ENCODE measurements at places on chromosomes 7 and 10.

- DNase-seq = no peak
Observed at GRCh38 chr7:22808140-22808539, 14.5 kb downstream of the TOMM7 start.

DNA sequence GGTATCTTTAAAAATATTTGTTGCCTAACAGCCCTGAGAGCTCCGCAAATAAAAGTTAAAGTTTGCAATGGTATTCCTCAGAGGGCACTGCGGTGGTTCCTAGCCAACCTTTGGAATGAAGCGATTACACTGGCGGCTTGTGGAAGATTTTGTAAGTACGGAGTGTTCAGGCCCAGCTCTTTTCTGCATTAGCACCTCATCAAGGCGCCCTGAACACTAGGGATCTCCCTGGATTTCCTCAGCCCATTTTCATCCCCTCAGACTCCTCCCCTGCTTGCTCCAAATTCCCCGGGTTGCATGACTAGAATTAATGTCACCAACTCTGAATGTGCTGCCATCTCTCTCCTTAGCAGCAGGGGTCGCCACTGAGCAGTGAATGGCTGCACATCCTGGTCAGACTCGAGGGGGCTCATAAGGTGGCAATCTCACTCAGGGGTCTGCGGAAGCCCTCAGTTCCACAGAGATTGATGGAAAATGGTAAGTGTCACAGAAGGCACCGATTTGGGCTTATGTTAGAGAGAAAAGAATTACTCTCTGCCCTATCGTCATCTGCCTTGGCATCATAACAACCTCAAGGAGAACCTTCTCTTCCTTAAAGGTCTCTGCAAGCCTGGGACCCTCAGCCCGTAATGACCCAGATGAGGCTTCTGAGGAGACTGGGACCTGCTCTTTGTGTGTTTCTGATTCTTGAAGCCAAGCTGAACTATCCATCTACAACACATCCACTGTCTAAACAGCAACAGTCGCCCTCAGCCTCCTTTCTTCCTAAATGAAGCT is 262.8 kb upstream of the AOAH start:
- no peak for DNase-seq

- no peak for DNase-seq
Observed at GRCh38 chr10:6254201-6254600, 51.5 kb downstream of the PFKFB3 start.

DNA sequence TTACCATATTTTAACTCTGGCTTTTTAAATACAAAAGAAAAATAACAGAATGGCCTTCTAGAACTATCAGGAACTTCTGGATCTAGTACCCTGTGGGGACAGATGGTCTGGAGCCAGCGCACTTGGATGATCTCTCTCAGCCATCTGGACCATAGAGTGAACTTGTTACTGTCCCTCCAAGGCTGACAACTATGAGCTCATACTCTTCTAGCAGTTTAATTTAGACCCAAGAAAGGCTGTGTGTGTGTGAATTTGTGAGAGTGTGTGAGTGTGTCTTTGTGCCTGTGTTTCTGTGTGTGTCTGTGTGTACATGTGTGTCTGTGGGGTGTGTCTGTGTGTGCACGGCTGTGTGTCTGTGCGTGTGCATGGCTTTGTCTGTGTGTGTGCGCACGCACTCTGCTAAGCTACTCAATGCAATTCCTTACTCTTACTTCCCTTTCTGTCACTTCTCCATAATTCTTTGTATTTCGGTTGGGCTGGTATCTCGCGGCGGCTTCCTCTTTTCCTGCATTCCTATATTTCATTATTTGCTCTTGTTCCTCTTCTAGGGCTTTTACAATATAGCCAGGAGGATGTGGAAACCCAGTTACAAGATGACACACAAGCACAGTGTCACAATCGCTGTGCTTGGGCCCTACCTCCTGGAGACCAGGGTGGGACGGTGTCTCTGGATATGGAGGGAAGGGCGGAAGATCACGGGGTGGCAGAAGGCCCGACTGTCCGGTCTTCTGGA is 51.9 kb downstream of the IKZF1 start:
- DNase-seq = no peak

DNA sequence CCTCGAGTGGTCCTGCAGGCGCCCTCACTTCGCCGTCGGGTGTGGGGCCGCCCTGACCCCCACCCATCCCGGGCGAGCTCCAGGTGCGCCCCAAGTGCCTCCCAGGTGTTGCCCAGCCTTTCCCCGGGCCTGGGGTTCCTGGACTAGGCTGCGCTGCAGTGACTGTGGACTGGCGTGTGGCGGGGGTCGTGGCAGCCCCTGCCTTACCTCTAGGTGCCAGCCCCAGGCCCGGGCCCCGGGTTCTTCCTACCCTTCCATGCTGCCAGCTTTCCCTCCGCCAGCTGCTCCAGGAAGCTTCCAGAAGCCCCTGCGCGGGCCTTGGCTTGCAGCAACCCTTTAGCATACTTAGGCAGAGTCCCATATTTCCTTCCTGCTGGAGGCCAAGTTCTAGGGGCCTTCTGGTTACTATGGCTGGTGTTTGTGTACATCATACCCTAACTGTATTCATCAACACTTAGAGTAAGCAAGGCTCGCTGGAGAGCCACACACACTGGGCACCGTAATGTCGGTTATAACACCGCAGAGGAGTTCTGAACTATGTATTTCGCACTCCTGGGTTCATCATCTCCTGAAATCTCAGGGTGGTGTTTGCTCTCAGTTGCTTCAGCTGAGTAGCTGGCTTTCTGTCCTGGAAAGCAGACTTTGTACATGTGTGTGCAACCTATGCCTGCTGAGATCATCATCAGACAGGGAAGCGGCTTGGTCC is 471 bp downstream of the MGMT start:
- DNase-seq = no peak

DNA sequence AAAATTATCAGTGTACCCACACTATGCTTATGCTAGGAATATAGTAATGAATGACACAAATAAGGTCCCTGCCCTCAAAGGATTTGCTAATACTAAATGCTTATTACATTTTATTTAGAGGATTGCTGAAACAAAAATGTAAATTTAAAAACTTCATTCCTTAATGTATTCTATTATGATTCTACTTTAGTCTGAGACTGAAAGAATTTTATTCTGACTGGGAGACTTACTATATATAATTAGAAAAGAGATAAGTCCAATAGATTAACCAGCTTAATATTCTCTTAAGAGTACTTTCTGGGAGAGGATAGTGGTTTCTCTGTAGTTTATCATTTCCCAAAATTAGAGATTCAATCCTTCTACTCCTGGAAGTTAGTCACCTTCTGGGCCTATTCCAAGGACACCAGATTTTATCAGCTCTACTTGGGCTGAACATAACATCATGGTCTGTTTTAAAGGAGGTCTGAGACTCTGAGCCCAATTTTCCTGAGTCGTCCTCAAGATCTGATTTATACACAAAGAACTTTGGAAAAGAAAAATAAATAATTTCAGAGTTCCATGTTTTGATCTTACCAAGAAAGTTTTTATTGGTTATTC is 41.1 kb downstream of the ASZ1 start:
- no peak for DNase-seq

GRCh38 chr10:1183033-1183396 is 126.8 kb downstream of the WDR37 start:
- DNase-seq = no peak

DNA sequence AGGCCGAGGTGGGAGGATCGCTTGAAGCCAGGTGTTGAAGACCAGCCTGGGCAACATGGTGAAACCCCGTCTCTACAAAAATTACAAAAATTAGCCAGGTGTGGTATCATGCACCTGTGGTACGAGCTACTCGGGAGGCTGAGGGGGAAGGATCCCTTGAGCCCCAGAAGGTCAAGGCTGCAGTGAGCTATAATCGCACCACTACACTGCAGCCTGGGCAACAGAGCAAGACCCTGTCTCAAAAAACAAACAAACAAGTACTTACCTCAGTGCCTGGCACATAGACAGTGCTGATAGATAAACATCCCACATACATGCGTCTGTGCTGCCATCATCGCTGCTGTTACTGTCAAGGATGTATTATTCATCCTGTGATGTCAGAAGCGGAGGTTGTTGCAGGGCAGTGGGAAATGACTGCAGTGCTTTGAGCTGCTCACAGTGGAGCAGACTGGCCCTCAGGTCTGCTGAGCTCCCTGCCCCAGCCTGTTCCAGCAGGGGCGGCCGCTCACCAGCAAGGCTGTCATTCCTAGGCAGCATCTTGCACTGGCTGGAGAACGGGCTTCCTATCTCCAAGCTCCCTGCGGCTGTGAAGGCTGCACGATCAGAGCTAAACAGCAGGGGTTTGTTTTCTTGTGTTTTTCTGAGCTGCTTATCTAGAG is 18.6 kb downstream of the FOXK1 start:
- no peak for DNase-seq

DNA sequence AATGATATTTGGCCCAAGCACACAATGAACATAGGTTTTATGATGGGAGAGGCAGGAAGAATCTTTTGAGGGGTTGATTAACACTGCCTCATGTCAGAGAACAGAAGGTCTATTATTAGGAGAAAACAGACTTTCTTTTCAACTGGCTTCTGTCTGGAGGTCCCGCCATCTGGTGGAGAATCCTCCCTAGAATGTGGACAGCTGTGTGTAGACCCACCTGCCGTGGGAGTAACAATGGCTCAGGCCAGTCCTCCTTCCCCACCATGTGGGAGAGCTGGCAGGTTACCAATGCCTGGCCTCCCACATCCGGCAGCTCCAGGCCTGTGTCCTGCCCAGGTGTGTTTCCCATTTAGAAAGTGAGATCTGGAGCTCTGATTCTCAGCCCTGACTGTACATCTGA is 70.4 kb upstream of the AOAH start:
- peak; percentile 14 for DNase-seq

DNA sequence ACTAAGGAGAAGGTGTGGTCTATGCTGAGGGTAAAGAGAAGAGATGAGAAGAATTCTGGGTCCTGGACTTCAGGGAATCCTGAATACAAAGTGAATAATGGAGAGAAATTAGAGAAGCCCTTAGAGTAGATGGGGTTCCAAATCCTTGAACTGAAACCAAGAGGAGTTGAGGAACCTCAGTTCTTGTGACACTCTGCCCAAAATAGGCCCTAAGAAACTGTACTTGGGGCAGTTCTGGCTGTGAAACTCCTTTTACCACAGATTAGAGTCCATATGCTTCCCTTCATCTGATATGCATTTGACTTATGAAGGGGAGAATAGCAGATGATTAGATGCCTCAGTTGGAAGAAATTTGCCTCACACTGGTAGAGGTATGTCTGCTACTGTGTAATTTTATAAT is 19.0 kb downstream of the TES start:
- DNase-seq = no peak

All from kidney epithelial cell (primary cell).